ENCODE measurements at places on chromosomes 1 and 21. TPM values are rescaled to one million over a fixed set of nuclear protein-coding genes. Genes with fewer than 3 reads are reported as not detected.

DNA sequence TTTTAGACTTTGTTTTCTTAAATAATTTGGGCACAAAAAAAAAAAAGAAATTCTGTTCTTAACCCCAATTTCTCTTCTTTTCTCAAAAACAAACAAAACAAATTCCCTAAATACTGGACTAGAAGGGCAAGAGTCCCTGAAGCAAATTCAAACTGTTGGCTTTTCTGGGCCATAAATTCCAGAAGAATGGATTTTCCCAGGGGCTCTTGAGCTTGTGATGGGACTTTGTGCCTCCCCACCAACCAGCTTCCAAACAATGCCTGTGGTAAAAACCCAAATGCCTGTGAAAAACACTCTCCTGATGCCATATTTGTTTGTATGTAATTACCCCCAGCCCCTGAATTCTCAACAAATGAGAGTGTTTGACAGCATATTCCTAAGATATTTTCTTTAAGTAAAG is 55.4 kb downstream of the SGIP1 start:
- H3K27me3 ChIP-seq = no peaks in the 10 kb centered on the region
- H3K4me3 ChIP-seq = no peak overlapping the region
- DNase-seq = no peak

GRCh38 chr1:105442901-105443300 is 1613.6 kb upstream of the PRMT6 start:
- no peaks in the 10 kb centered on the region for H3K36me3 ChIP-seq
- no peaks in the 10 kb centered on the region for H3K4me1 ChIP-seq
- H3K4me3 ChIP-seq = no peak overlapping the region
- H3K27me3 ChIP-seq = no peaks in the 10 kb centered on the region

DNA sequence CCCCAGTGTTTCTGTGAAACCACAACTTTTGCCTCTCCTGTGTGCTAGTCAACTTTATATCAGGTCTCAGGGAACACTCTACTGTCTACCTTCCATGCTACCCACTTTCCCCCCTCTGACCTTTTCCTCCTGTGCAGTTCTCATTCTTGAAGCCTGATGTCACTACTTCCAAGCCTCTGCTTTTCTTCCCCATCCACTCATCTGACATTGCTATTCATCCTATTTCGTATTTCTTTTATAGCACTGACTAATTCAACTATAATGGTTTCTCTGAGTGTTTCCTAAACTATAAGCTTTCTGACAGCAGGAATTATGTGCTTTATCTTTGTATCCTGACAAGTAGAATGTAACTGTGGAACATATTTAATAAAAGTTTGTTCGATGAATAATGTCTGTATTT is 18.2 kb upstream of the DPH5 start:
- no peaks in the 10 kb centered on the region for H3K36me3 ChIP-seq
- H3K27me3 ChIP-seq = no peaks in the 10 kb centered on the region
- no peak overlapping the region for H3K4me3 ChIP-seq
- DNase-seq = no peak
- no peaks in the 10 kb centered on the region for H3K4me1 ChIP-seq
- H3K27ac ChIP-seq = no peak overlapping the region

Gene CFAP107
- not detected for total RNA-seq

DNA sequence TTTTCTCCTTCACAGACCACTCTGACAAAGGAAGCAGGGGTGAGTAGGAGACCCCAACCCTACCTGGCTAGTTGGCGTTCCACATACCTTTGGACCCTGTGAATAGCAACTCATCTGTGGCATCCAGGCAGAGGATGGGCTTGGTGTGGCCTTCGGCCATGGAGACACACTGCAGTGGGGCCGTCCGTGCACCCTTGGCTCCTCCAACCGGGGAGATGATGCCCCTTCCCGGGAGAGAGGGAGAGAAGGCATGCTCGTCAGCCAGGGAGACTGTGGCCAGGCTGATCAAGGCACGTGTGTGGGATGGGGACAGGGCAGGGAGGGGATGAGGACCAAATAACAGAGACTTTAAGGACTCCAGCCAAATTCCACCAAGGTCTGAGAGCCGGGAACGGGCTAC is 42.6 kb downstream of the KIF21B start:
- H3K4me3 ChIP-seq = no peak overlapping the region
- H3K4me1 ChIP-seq = no peaks in the 10 kb centered on the region
- H3K27ac ChIP-seq = no peak overlapping the region
- no peaks in the 10 kb centered on the region for H3K27me3 ChIP-seq

Gene LENEP
- total RNA-seq = not detected

GRCh38 chr1:210669951-210670350 is 341.2 kb downstream of the HHAT start:
- no peaks in the 10 kb centered on the region for H3K4me1 ChIP-seq
- no peaks in the 10 kb centered on the region for H3K36me3 ChIP-seq
- H3K4me3 ChIP-seq = no peak overlapping the region
- no peak overlapping the region for H3K27ac ChIP-seq
- no peak for DNase-seq

DNA sequence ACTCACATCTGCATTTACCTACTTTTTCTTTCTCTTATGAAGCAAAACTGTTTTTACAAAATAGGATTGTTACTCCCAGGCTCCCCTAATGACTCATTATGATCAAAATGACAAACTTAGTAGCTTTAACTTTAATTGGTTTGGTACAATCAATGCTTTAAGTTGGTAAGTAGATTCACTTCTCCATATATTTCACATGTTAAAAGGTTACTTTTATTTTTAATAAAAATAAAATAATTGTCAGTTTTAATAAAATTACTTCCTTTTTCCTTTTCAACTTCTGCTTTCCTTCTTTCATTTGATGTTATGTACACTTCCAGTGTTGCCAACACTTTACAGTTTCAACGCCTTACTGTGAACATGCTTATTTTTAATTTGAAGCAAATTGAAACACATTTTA is 477.6 kb downstream of the SETD4 start:
- no peaks in the 10 kb centered on the region for H3K4me1 ChIP-seq
- no peaks in the 10 kb centered on the region for H3K36me3 ChIP-seq
- DNase-seq = no peak
- H3K4me3 ChIP-seq = no peak overlapping the region
